Activated naive CD8-positive, alpha-beta T cell treated with anti-CD3 and anti-CD28 coated beads, Interleukin-2, amount 50 U/mL, for 24 hours (primary cell): ENCODE measurements at places on chromosomes 3 and 15.

DNA sequence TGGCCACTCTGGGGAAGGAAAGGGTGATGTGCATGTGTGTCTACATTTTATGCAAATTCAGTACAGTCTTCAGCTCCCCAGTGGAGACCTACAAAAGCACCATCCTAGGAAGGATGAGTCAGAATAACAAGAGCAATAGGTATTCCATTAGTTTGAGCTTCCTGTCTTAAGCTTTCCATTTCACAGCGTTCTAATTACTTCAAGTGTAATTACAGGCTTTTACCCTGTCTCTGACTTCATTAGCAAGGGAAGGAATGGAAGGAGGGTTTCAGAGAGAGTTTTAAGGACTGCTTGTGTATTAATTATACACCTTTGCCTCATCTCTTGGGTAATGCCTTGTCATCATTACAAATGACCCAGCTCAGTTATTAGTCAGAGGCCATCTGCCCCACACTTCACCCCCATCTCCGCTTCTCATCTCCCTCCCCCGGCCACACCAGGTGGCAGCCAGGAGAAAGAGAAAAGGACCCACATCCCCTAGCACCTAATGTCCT is 202.8 kb upstream of the MRPL3 start:
- DNase-seq: no peak
- H3K4me3 ChIP-seq: no peak overlapping the region
- no peaks in the 10 kb centered on the region for H3K36me3 ChIP-seq
- peaks cover 15% of the 10 kb centered on the region for H3K27me3 ChIP-seq
- no peak overlapping the region for H3K27ac ChIP-seq

- H3K4me1 ChIP-seq: peaks cover 29% of the 10 kb centered on the region
- H3K27ac ChIP-seq: peak overlapping the region; percentile 67
Observed at GRCh38 chr3:171813897-171814460, 3.7 kb upstream of the PLD1 start.

DNA sequence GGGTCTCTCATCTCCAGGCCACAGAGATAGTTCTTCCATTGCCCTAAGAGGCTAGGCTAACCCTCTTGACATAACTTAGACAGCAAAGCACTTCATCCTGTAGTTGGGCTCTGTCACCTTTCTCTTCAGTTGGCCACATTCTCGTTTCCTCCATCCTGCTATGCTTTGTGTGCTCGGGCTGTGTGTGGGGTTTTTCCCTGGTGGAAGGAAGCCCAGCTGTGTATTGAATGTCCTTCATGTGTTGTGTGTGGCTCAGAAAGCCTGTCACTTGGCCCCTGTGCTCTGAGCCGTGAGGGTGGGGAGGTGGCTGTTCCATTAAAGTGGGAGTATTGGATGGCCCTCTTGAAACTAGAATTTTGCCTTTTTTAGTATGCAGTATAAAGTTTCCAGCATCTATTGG is 8.8 kb upstream of the EXOG start:
- H3K27me3 ChIP-seq: no peaks in the 10 kb centered on the region
- peaks cover 2% of the 10 kb centered on the region for H3K36me3 ChIP-seq
- no peak overlapping the region for H3K4me3 ChIP-seq

GRCh38 chr3:175192536-175192935 is 333.4 kb downstream of the NAALADL2 start:
- H3K27ac ChIP-seq: no peak overlapping the region
- H3K4me3 ChIP-seq: no peak overlapping the region
- H3K4me1 ChIP-seq: no peaks in the 10 kb centered on the region
- DNase-seq: no peak

DNA sequence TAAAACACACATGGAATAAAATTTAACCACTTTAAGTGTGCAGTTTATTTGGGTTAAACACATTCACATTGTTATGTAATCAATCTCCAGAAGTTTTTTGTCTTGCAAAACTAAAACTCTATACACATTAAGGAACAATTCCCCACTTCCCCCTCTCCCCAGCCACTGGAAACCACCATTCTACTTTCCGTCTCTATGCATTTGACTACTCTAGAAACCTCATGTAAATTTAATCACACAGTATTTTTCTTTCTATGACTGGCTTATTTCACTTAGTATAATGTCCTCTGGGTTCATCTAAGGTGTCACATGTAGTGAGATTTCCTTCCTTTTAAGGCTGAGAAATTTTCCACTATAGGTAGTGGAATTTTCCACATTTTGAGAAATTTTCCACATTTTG is 568.7 kb upstream of the UBE2E2 start:
- H3K27me3 ChIP-seq: no peaks in the 10 kb centered on the region
- H3K4me1 ChIP-seq: no peaks in the 10 kb centered on the region
- no peaks in the 10 kb centered on the region for H3K36me3 ChIP-seq
- DNase-seq: no peak
- no peak overlapping the region for H3K27ac ChIP-seq

GRCh38 chr3:89606151-89606550 is 498.7 kb downstream of the EPHA3 start:
- H3K4me3 ChIP-seq: no peak overlapping the region
- no peaks in the 10 kb centered on the region for H3K36me3 ChIP-seq
- no peaks in the 10 kb centered on the region for H3K4me1 ChIP-seq
- H3K27ac ChIP-seq: no peak overlapping the region
- DNase-seq: no peak
